ENCODE measurements at places on chromosomes 3 and 15.

GRCh38 chr3:183349421-183350157 is 78.8 kb downstream of the MCF2L2 start:
- DNase-seq = no peak

GRCh38 chr15:60924916-60925397 is 304.1 kb downstream of the RORA start:
- DNase-seq = no peak

- DNase-seq = peak; percentile 93
These were observed 67.2 kb downstream of the LIPC start for GRCh38 chr15:58498821-58499580.

GRCh38 chr3:50111757-50112156 is 23.0 kb downstream of the RBM5 start:
- no peak for DNase-seq

GRCh38 chr15:49063402-49064280 is 17.4 kb upstream of the SECISBP2L start:
- no peak for DNase-seq

Data from kidney epithelial cell (primary cell).